ENCODE measurements at places on chromosomes 1 and 21. TPM values are rescaled to one million over a fixed set of nuclear protein-coding genes. Genes with fewer than 3 reads are reported as not detected.

DNA sequence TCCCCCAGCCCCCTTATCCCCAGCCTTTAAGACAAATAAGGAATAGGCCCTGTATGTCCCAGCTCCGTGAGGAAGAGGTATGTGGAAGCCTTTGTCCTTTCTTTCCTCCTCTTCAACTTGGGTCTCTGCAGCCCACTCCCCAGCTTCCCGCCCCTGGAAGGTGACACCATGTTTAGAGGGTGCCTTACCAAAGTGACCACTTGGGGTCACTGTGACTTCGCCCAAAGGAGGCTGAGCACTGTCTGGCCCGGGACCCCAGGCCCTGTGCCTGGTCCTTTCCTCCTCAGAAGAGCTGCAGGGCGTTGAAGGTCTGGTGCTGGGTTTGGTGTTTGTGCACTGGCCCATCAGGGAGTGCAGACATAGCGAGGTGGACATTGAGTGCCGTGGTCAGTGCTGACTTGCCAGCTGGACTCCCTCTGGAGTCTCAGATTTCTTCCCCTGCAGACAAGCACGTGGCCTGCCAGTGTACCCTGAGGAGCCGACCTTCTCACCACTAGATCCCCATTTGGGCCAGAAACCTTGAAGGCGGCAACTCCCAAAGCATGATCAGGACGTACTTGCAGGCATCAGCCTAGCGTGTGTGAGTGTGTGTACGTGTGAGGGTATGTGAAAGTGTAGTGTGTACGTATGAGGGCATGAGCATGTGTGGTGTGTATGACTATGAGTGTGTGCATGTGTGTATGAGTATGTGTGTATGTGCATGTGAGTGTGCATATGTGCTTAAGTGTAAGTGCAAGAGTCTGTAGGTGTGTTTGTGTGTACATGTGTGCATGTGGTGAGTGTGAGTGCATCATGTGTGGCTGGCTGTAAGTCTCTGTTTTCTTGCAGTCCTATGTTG lies 181.4 kb upstream of the KIAA0040 start:
- DNase-seq: no peak

GRCh38 chr1:23613191-23614031 lies 54.1 kb upstream of the ID3 start:
- no peak for DNase-seq

DNA sequence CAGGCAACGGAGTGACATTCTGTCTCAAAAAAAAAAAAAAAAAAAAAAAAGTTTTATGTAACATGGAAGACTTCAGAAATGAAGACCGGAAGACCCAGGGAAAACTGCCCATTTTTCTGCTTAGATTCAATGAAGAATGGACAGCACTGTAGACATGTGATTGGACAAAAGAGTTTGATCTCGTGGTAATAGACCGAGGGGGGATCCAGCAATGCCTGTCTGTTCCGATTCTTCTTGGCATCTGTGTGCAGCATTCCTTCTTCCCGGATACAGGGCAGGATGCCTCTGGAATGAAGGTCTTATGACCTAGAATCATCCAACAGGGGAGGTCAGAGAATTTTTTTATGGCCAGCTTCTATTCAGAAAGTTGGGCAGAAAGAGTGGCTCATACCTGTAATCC lies 5.6 kb upstream of the LYST start:
- no peak for DNase-seq

DNA sequence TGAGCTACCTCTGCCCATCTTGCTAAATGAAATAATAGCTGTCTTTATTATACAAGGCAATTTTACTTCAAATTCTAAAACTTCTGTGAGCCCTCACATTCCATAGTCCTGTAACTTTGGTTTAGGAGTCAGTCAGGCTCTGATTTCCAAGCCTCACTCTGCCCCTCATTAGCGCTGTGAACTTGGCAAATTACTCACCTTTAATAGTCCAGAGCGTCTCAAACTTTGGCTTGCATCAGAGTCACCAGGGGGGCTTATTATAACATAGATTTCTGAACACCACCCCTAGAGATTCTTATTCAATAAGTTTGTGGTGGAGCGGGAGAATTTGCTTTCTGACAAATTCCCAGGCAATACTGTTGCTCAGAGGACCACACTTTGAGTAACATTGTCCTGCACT lies 126.2 kb upstream of the FGGY start:
- DNase-seq: peak; percentile 12

- DNase-seq: no peak
Observed at GRCh38 chr1:62962014-62962812, 178.3 kb downstream of the ATG4C start.

DNA sequence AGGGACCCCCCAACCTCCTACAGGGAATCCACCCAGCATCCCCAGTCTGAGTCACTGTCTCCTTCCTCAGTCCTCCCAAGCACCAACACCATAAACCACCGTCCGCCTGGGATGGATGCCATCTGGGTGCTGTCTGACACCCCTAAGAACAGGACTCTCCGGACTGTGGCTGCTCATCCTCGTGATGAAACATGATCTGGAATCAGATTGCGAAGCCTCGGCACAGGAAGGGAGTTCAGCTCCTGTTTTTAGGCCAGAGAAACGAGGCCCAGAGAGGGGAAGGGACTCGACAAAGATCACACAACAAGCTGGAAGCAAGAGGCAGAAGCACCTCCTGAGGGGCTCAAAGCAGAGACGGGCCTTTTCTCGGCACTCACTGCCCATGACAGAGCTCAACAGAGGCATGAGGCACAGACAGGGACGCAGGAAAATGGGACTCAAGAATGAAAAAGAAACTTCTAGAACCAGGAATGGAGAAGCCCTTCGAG lies 8.4 kb downstream of the KCNN3 start:
- no peak for DNase-seq

- DNase-seq: no peak
Observed at GRCh38 chr1:152344438-152344837, 15.4 kb downstream of the FLG2 start.

DNA sequence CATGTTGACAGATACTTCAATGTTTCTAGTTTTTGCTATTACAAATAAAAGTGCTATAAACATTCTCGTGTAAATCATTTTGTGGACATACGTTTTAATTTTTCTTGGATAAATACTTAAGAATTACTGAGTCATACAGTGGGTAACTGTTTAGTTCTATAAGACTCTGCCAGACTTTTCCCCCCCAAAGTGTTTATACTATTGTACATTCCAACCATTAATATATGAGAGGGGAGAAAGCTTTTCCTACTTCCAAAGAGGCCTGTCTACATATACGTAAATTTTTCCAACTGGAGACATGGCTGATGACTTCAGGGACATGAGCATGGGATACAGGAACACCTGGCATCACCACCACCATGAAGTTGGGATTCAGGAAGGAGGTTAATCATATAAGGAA lies 17.0 kb upstream of the REG4 start:
- no peak for DNase-seq

- peak; percentile 94 for DNase-seq
Observed at GRCh38 chr1:159891275-159892157, 8.4 kb downstream of the CFAP45 start.

- DNase-seq: no peak
Observed at GRCh38 chr1:30475201-30475600, 248.2 kb downstream of the MATN1 start.

- DNase-seq: no peak
Observed at GRCh38 chr1:117097443-117097842, 24.1 kb downstream of the TRIM45 start.

DNA sequence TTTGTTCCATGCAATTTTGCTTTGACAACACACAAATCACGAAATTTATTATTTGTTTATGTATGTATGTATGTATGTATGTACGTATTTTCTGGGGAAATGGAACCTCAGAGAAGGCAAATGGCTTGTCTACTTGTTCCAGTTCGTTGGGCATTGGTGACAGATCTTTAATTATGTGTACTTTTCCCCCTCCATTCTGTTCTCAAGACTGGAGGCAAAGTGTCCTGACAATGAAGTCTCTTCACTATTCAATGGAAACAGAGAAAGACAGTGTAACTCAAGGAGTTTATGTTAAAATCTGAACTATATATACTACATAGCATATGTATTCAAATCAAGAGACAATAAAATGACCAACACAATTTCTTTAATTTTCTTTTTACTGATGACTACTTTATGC lies 245.7 kb upstream of the PTBP2 start:
- DNase-seq: no peak

- DNase-seq: no peak
Observed at GRCh38 chr1:6329851-6330250, 63.7 kb downstream of the ACOT7 start.

- no peak for DNase-seq
Observed at GRCh38 chr1:6625584-6626149, 999 bp downstream of the THAP3 start.

DNA sequence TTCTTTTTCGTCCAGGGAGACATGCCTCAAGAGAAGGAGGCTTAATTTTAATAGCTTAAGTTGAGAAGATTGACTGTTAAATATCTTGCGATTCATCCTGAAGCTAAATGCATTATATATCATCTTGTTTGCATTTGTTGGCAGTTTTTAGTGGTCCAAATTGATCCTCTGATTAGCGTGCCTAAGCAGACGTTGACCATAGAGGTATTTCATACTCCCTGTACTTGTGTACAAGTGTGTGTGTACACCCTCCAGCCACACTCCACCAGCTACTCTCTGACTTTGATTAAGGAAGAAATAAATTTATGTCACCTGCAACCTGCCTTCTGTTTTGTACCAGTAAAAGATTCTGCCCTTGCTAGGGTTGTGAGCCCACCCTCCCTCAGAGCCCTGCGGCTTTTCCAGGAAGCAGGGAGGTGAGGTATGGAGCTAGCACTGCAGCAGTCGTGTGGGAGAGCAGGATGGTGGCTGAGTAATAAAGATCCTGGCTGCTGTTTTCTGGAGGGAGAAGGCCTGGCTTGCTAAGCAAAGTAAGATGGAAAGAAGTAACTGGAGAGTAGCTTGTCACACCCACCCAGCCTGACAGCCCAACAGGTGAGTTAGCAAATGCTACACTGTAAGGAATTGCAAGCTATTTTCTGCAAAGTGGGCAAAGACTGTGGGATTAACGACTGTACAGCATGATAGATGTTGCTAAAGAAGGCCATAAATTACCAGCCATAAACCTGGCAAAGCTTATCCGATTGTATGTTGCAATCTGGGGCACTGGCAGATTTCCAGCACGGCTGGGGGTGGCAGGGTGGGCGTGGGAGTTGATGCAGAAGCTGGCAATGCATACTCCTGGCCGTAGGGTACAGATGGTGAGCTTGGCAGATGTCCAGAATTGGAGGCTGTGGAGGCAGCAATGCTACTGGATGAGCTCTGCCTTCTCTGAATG lies 170.2 kb downstream of the TNR start:
- DNase-seq: no peak

DNA sequence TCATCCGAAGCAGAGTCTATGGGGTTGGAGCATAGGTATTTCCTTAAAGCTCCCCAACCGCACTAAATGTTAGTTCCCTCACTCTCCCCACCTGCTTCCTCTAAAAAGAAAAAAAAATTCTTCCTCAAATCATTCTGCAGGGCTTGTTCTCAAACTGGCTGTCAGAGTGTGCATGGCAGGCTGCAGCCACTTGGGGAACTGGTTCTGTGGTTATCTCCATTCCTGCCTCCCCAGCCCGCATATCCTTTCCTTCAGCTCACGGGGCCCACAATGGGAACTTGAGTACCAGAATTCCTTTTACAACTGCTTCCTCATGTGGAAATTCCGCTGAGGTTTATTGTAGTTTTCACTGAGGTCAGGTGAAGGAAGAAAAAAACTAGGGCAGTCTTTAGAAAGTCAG lies 159.2 kb downstream of the PIGK start:
- peak; percentile 60 for DNase-seq

Gene FAAH
- total RNA-seq: 6.8 TPM

Gene TESK2
- total RNA-seq: 3.3 TPM

Gene FNDC5
- 10.7 TPM for total RNA-seq

Gene PODN
- 150 TPM for total RNA-seq

Gene TMEM82
- not detected for total RNA-seq

Gene RGL1
- total RNA-seq: 37.7 TPM

Gene CHIA
- not detected for total RNA-seq

Gene BEND5
- total RNA-seq: 4.6 TPM
